ENCODE measurements at places on chromosomes 12 and 14.

DNA sequence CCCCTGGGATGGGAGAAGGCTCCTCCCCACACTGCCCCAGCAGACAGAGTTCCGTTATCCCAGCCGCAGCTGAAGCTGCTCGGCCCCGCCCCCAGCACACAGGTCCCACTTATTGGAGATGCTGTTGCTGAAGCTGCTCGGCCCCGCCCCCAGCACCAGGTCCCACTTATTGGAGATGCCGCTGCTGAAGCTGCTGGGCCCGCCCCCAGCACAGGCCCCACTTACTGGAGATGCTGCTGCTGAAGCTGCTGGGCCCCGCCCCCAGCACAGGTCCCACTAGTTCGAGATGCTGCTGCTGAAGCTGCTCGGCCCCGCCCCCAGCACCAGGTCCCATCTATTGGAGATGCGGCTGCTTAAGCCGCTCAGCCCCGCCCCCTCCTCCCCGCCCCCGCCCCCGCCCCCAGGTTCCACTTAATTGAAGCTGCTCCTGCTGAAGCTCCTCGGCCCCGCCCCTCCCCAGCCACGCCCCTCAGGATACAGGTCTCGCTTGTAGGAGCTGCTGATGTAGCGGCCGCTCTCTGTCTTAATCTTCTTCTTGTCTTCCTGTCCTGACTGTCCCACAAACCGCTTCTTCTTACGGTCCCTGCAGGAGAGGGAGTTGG is 12.0 kb downstream of the CFAP73 start:
- DNase-seq, result peak; percentile 61

DNA sequence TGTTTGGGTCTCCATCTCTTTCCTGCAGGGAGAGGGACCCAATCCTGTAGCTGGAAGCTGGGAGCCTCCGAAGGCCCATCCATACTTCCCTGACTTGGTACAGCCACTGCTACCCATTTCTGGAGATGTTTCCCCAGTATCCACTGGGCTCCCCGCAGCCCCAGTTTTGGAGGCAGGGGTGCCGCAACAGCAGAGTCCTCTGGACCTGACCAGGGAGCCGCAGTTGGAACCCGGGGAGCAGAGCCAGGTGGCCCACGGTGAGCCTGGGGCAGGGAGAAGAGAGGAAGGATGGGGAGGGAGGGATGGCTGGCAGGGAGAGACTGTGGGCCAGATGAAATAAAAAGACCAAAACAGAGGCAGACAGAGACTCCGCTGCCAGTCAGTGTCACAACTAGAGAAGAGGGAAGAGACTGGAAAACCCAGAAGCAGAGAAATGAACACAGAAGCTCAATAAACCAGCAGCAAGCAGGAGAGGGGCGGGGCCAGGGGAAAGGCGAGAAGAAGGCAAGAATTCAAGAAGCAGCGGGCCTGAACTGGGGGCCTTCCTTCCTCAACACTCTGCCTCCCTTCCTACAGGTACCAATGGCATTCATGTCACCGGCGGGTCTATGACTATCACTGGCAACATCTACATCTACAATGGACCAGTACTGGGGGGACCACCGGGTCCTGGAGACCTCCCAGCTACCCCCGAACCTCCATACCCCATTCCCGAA is 6.3 kb downstream of the LTBR start:
- DNase-seq, result no peak

DNA sequence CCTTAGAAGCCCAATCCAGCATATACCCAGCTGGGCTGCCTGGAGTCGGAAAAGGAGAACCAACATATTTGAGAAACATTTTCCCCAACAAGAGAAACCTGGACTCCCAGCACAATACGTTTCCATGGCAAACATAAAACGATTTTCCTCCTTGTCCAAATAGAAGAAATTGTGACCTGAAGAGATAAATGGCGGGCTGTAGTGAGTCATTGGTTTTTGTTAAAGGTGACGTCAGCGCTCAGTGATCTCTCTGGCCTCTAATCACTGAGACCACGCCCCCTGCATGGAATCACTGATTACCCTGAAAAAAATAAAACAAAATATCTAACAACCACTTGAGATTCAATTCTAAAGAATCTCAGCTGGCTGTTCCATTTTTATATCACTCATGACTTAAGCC is 6.0 kb downstream of the CCDC60 start:
- DNase-seq, result peak; percentile 39

- DNase-seq, result no peak
Observed at GRCh38 chr12:24625103-24625502, 323.8 kb downstream of the BCAT1 start.

DNA sequence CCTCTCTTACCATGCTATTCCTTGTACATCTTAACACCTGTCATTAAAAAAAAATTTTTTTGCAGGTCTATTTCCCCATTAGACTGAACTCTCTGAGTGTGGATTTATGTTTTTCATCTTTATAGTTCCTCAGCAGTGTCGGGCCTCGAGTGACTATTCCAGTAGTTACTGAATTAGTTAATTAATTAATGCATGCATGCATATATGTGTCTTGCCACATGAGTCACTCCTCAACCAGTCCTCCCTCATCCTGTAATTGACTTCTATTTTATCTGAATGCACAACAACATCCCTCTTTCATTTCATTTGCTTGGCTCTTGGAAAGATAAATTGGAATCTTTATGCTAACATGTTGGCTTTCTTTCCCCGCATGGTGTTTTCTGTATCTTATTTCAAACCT is 35.6 kb downstream of the ERG28 start:
- DNase-seq, result no peak

DNA sequence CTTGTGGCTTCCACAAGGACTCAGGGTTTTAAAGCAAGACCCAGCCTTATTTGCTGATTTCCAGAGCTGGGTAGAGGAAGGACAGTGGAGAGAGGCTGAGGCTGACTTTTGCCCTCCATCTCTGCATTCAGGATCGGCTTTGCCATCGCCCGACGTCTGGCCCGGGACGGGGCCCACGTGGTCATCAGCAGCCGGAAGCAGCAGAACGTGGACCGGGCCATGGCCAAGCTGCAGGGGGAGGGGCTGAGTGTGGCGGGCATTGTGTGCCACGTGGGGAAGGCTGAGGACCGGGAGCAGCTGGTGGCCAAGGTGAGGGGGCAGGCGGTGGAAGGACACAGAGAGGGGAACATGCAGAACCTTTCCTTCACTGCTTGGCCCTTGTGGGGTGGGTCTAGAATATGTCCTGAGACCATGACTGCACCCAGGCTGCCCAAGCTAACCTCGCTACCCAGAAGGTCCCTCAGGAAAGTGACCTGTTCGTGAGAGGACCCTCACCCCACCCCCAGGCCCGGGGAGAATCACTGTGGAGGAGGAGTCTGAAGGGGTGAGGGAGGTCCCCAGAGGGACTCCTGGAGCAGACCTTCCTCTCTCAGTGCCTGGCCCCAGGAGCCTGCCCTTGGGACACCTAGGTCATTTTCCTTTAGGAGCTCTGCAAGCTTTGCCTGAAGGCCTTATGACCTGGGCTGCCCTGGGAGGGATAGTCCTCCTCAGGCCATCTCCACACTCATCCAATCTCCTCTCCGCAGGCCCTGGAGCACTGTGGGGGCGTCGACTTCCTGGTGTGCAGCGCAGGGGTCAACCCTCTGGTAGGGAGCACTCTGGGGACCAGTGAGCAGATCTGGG is 3.1 kb downstream of the DHRS2 start:
- no peak for DNase-seq

DNA sequence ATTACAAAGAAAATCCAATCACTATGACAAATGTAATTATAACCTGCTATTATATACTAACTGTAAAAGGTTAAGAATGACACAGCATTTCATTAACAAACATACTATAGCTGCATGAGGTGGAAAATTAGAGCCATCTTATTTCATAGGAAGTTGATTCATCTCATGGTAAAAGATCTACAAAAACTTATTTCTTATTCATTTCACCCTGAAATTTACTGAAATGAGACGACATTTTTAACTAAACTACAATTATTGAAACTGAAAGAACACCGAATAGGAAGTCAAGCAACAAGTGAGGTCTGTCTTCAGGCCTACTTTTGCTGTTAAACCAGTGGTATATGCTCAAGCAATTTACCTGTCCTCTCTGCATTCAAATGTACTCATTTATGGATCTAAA is 87.2 kb downstream of the CEP83 start:
- no peak for DNase-seq

- no peak for DNase-seq
Observed at GRCh38 chr14:95994593-95994928, 44.6 kb upstream of the C14orf132 start.

DNA sequence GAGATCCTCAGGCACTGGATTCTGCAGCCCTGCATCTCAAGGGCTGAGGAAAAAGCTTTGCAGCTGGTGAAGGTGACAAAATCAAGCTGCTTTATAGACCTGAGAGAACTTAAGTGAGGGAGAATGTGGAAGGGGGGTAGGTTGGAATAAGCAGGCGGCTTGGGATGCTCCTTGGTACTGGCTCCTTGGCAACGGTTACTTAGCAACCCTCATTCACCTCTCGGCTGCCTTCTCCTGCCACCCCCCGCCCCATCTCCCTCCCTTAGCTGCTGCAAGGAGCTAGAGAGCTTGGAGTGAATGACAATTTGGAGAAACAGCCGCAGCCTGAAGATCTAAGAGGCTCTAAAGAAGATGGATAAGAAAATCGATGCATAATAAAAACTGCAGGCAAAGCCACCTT is 44.1 kb upstream of the CISTR start:
- no peak for DNase-seq

GRCh38 chr14:35406506-35407305 is 2.2 kb upstream of the NFKBIA start:
- peak; percentile 64 for DNase-seq

DNA sequence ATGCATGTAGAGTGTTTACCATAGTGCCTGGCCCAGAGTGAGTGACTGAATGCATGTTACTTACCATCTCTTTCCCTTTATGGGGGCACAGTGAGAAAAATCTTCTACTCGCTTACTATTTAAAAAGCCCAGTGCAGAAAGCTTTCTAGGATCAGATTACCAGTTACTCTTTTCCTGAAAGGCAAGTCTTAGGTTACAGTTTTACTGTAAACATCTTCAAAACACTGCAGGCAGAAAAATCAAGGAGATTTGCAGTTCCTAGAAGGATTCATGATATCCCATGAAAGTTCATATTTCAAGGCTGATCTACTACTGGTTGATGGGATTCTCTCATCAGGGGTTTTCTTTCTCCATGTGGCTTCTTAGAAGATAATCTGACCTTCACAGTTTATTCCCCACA is 29.3 kb upstream of the DAAM1 start:
- no peak for DNase-seq

GRCh38 chr14:74906925-74907521 is 16.0 kb downstream of the RPS6KL1 start:
- DNase-seq, result no peak

DNA sequence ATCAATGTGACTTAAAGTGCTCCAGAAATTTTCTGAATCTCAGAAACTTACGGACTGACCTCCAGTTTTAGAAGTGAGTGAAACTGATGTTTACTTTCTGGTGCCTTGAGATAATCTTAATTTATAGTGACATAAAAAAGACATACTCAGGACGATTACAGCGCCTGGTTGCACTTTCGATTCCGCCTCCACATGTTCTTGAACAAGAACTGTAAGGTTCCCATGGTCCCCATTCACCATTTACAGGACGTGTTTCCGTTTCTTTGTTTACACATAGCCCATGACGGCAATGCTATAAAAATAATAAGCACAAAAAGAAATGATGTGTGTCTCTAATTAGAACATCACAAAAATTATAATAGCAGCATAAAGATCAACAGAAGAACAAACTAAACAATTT is 98.2 kb downstream of the ADAMTS20 start:
- DNase-seq, result peak; percentile 54

DNA sequence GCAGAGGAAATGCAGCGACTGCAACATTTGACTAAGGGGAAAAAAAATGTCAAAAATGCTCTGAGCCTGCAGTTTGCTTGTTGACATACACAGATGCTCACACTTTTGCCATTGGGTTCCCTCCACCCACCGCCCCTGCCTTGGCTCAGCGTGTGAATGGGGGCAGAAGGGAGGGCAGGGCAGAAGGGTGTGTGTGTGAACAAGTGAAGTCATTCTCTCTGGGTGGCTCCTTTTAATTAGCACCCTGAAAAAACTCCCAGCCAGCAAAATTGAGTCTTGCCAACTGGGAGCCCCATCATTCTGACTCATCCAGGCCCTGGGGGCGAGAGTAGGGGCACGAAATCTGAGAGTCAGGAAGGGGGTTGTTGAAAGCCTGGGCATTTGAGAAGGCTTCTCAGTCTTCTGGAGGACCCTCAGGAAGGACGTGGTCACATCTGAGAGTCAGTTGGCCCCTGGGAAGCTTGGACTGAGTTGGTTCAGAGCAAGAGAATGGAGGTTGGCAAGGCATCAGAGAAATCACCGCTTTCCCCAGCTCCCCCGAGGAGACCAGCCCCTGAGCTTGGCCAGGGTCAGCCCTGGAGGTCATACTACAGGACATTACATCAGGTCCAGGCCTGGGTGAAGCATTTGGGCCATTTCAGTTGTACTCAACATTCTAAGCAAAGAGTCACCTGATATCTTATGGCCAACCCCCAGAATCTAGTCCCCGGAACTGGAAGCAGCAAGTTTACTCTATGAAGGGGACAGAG is 22.7 kb upstream of the KRT78 start:
- peak; percentile 97 for DNase-seq

- peak; percentile 59 for DNase-seq
Observed at GRCh38 chr14:24243336-24243836, 963 bp upstream of the TINF2 start.

DNA sequence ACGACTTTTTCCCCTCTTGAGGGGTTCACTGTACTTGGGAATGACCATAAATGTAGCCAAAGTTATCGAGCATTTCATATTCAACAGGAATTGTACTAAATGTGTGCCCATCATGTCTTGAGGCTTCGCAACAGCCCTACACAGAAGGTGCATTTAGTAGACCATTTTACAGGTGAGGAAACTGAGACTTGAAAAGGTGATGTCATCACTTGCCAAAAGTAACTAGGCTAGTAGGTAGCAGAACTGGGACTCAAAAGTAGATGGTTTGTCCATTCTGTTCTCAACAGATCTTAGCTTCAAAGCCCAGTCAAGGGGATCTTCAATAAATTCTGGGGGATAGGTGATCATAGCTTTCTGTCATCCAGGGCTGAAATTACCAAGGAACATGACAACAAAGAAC is 782.2 kb downstream of the MED13L start:
- DNase-seq, result no peak

- DNase-seq, result no peak
Observed at GRCh38 chr12:52208424-52209165, 16.8 kb upstream of the KRT80 start.

DNA sequence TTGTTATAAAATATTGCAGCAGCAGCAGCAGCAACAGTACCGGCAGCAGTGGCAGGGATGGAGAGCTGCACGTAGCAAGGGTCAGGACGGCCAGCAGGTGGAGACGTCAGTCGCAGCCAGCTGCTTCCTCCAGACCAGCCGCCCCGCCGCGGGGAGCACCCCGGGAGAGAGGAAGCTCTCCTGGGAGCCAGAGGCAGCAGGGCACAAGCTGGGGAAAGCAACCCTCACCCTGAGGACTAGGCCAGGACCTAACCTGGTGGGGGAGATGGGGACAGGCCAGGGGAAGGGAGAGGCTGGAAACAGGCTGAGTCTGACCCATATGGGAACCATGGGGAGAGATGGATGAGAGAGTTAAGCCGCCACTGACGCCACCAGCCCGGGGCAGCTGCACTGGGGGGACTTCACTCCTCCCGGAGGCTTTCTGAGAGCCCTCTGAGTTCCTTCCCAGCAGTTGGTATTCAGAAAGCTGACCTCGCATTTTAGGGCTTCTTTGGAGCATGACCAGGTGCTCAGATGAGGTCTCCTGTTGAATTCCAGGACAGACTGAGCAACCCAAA is 56.3 kb downstream of the SPTB start:
- DNase-seq, result peak; percentile 88
